ENCODE measurements at places on chromosomes 4 and X.

- DNase-seq = no peak
These were observed 83.8 kb downstream of the INPP4B start for GRCh38 chr4:142762280-142762679.

DNA sequence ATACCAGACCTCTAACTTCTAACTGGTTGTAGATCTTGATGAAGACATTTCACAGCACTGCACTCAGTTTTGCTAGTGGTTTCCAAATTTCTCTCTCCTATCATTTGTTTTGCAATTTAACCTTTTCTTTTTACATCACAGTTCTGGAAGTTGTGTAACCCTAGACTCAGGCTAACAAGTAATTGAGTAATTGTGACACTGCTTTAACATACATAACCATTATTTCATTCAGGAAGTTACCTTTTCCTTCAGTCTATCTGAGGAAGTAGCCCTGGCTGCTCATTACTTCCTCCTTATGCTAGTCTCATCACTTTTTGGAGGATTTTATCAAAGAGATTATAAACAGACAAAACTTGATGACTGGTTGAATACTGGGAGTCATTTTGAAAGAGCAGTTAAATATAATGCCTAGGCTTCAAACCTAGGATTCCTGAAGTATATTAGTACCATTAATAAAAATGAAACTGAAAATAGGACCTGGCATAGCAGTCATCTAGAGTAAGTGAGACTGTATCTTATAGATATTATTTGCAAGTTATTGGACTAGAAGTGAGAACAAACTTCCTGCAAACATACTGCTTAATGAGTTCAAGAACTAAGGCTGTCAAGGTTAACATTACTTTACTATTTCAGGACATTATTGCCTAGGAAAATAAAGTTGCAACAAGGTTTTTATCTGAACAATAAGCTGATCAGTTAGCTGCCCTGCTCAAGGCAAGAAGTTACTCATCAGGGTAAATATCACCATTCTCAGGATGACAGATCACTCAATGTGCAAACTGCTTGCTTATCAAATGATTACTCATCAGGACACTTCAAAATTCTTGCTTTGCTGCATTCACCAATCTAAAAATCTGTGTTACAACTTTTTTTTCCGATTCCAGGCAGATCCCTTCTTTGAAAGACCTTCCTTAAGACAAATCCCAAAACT is 25.6 kb upstream of the TEX13C start:
- DNase-seq = no peak

GRCh38 chrX:123181233-123181914 is 2.7 kb upstream of the GRIA3 start:
- DNase-seq = no peak

DNA sequence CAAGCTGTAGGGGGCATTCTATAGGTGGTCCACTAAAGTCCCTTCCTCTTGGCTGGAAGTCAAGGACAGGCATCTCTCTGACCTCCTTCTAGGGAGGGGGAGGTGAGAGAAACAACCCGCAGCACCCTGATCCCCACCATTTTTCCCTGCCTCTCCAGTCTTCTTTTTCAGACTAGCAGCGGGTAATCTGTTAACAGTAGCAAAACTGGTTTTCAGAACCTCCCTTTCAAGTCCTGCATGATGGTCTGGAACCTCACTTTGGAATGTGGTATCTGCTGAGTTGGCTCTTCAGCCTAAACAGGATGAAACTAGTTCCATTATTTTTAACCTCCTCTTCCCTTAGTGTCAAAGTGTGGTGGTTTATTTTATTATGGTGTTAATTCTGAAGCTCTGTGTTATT is 196.0 kb downstream of the NWD2 start:
- no peak for DNase-seq

DNA sequence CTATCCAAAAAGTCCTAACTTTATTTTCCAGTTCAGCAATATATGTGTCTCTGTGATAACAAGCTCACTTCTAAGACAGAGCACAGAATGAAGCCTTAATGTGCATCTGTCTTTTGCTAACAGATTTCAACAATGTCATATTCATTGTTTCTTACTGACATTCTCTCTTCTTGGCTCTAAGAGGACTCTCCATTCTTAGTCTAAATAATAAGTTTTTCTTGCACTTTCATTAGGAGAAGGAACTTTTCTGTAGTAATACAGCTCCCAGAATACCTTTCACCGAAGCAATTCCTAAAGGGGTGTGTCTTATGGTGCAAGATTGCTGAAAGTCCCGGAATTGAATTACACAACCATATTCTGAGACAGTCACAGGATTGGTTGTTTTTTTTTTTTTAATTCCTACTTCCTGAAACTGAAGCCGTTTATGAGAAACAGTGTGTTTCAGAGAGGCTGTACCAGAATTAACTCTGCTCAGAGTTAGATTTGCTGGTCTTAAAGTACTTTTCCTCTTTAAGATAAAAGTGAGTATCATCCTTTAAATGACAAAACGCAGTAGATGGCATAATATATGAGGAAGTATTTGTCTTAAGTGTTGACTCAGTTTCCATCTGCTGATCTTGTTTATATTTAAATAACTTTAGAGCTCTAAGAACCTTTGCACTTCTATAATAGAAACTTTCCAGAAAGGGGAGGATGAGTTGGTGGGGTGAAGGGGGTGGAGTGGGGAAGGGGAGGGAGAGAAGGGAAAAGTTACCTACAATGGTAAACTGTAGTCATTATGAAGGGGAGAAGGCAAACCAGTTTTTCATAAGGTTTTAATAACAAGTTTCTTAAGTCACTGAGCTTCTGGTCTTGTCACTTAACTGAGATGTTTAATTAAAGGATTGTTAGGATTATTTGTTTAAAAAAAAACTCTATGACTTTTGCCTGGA is at the start of gene ALPK1:
Gene ALPK1 (plus strand): TSS at position 421 of the 932 bp plus-strand sequence.
- DNase-seq = no peak

DNA sequence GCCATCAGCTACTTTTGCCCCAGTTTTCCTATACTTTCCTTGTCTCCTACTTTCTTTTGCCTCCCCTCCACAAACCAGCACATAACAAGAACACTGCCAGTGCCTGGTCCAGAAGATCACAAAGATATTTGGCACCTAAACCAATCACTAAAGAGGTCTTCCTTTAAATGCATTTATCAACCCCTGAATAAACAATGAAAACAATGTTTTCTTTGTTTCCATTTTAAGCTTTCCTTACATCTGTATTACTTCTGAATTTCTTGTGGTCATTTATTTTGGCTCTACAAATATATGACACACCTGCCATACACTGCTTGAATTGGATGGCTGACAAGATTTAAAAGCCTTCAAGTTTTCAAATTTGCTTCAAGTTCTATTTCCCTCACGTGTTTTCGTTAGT is 43.9 kb downstream of the MBNL3 start:
- DNase-seq = no peak

DNA sequence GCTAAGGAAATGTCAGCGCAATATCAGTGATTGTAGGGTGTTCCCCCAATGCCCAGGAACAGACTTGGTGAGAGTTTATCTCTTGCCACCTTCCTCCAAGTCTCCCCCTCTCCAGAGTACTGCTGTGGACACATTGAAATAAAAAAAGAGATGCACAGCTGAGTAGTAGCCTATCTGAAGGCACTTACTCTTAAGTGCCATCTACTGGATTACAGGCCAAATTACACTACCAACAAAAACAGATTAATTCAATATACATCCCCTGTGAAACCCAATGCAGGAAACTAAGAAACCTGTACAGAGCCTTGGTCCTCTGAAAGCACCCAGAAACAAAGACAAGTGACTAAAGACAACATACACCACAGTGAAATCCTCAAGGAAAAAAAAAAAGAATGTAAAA is 460.3 kb downstream of the ZIC3 start:
- DNase-seq = no peak

- DNase-seq = no peak
These were observed 87.0 kb upstream of the NDP start for GRCh38 chrX:44060221-44060620.

- no peak for DNase-seq
These were observed 11.0 kb upstream of the COL25A1 start for GRCh38 chr4:109313168-109314133.

GRCh38 chrX:68112321-68112720 is 321.0 kb downstream of the OPHN1 start:
- DNase-seq = no peak

GRCh38 chr4:175509320-175509719 is 302.7 kb downstream of the GPM6A start:
- DNase-seq = no peak

GRCh38 chrX:106899841-106900240 is 3.3 kb downstream of the RIPPLY1 start:
- no peak for DNase-seq

- no peak for DNase-seq
These were observed 127.0 kb downstream of the PCDH7 start for GRCh38 chr4:30847167-30847566.

Data from stimulated activated CD4-positive, alpha-beta T cell treated with anti-CD3 and anti-CD28 coated beads, Interleukin-1b, Interleukin-23, amount 100 ng/mL, for 1 hour (primary cell).